ENCODE measurements at places on chromosomes 12 and 14.
A peak's percentile ranks its signal among the peaks of the same experiment; 100 is the strongest.

DNA sequence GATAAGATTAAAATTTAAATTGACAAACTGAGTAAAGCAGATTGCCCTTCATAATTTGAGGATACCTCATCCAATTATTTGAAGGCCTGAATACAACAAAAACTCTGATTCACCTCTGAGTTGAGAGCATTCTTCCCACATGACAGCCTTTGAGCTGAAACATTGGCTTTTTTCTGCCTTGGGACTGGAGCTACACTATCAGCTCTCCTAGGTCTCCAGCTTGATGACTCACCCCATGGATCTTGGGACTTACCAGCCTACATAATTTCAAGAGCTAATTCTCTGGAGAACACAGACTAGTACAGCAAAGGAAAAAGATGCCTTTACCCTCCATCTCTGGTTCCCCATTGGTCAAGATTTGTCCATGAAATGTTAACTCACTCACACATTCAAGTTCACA lies 555.1 kb downstream of the FOXG1 start:
- DNase-seq = no peak

DNA sequence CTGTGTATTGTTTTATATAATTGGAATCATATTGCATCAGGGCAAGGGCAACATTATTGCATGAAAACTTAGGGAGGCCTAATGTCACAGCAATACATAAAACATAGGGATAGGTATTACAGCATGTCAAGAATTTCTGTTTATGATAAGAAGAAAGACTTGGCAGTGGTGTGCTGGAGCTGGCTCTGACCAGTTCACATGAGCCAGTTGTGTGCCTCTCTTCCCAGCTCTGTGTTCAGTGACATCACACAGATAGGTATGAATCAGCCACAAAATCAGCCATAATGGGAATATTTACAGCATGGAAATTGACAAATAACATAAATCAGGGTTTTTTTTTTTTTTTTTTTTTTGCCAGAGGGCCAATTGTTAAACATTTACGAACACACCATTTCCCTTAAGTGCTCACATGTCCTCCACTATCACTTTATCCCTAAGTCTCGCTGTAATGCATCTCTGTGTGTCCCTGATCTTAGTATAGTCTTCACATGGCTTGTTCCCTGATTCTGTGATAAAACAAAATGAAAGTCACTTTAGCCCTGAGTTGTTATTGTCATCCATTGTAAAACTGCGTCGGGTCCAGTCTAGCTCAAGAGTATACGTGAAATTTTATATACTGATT lies 31.9 kb upstream of the ACSM4 start:
- no peak for DNase-seq

GRCh38 chr12:13093191-13093847 lies 10.1 kb downstream of the GSG1 start:
- DNase-seq = no peak

DNA sequence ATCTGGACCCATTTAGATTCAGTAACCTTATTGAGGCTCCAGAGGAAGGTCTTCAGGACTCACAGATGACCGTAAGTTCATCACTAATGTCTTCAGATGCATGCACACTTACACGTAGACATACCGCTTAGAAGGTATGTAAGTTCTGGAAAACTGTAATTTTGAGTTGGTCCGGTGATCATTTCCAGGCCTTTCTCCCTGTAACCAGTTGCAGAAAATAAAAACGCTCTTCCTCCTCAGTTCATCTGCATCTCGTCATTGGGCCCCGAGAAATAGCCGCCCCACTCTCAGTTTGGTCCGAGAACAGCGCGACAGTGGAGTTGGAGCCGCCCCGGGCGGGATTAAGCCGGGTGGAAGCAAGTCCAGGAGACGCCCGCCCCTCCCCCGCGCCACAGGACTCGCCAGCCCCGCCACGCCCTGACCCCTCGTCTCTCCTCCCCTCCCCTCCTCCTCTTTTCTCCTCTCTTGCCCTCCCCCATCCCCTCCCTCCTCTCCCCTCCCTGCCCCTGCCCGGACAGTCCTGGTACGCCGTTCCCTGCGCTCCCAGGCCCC lies 83.7 kb downstream of the TNFAIP2 start:
- DNase-seq = peak; percentile 87

DNA sequence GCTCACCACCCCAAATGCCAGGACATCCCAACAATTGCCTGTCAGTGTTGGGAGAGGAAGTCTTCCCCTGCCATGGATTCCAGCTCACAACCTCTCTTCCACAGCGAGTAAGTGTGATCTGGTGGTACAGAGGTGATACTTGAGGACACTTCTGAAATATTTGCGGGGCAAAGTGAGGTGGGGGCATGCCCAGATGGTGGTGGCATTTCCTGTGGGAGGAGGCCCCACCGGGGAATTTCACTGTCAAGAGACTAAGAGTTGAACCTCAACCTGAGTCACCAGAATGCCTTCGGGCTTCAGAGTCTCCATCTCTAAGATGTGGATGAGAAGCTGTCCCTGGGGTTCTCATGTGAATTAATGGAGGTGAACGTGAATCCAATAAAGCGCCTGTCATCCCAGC lies 122.3 kb upstream of the RFLNA start:
- DNase-seq = no peak

DNA sequence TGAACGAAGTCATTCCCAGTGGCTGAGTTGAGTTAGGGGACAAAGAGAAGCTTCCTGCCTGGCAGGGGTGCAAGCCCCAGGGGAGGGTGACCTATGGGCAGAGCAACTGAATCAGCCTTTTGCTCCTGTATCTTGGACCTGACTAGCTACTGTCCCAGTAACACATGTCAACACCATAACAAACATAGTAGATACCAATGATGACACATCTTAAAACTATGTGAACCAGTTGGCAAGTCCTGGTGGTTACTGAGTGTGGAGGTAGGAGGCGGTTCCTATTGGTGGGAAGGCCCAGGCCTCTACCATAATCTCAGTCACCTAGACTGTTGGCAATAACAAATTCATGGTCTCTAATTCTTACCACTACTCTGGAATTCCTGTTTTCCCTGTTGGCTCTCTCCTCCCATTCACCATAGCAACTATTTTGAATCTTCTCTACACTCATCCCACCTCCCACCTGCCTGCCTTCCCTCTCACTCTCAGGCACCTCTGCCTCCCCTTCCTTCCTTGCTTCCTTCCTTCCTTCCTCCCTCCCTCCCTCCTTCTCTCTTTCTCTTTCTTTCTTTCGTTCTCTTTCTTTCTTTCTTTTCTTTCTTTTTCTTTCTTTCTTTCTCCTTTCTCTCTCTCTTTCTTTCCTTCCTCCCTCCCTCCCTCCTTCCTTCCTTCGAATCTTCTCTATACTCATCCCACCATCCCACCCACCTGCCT lies 8.1 kb upstream of the P2RX7 start:
- DNase-seq = no peak

- no peak for DNase-seq
Measured at GRCh38 chr12:29816874-29817725, 33.4 kb upstream of the TMTC1 start.

GRCh38 chr14:96279564-96279963 lies 23.6 kb downstream of the BDKRB1 start:
- DNase-seq = no peak

DNA sequence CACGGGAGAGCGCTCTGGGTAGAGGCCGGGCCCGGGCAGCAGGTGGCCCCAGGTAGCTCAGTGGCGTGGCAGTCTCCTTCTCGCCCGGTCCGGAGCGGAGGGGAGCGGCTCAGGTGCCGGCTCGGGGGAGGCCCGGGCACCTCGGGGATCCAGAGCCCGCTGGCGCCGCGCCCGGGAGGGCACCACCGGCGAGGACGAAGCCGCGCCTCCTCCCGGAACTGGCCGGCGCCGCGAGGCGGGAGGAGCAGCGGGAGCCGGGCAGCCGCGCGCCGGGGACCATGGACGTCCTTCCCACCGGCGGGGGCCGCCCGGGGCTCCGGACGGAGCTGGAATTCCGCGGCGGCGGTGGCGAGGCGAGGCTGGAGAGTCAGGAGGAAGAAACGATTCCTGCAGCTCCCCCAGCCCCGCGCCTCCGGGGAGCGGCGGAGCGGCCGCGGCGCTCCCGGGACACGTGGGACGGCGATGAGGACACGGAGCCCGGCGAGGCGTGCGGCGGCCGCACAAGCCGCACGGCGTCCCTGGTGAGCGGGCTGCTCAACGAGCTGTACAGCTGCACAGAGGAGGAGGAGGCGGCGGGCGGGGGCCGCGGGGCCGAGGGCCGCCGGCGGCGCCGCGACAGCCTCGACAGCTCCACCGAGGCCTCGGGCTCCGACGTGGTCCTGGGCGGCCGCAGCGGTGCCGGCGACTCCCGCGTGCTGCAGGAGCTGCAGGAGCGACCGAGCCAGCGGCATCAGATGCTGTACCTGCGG lies 21.5 kb upstream of the GNS start:
- no peak for DNase-seq

DNA sequence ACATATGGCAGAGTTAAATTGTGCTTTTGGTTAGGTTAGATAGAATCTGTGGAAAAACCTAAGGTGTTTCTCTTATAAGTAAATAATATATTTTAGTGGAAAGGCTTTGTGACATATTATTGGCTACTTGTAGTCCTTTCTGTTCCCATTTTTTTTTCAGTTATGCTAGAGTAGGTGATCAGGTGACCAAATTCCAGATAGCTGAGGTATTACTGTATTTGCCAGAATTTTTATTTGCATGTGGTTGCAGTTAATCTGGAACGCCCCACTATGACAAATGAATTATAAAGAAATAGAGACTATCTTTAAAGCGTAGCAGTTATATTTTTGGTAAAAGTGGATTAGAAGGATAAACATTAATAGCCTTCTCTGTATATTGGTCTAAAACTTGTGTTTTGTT lies 52.0 kb downstream of the ARHGAP5 start:
- DNase-seq = no peak

GRCh38 chr12:93100610-93101009 lies 171.5 kb upstream of the EEA1 start:
- DNase-seq = no peak

DNA sequence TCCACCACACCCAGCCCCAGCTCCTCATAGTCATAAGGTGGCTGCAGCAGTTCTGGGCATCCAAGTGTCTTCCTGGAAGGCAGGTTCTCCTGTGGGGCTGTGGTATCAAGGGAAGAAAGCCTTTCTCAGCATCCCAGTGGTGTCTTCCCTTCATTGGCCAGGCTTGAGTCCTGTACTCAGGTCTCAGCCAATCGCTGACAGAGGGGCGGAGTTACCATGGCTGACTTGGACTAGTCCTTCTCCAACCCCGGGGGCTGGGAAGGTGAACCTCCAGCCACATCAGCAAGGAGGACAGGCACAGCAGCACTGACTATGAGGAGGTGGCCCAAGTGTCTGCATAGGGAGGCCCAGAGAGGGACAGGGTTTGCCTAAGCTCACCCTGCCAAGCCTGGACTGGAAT lies 64.0 kb upstream of the SLC24A4 start:
- DNase-seq = no peak

DNA sequence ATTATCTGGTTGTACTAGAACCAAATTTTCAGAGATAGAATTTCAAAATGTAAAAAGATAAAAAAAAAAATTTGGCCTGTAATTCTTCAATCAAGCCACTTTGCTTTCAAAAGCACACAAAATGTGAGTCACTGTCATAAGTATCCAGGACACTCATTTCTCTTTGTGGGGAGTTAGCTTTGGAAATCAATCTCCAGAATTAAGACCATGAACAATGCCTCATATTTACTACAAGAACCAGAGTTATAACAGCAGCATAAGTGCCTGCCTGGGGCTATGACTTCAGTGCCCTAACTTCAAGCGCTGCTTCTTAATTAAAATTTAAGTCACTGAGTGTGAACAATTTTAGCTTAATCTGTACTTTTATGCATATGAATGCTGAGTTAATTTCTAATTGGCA lies 162.1 kb downstream of the C12orf42 start:
- DNase-seq = no peak

DNA sequence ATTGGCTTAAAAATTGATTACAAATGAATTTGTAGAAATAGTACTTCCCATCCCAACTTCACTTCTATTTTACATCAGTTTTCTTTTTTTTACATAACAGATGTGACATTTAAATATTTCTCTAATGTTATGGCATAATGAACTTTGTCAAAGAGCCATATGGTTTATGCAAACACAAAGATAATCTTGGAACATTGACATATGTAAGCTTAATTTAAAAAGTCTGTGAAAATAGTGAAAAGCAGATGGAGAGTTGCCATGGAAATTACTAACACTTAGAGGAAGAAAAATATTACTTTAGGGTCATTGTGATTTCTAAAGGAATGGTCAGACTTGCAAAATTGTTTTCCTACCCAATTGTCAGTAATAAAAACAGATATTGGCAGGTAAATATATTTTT lies 232.4 kb downstream of the AEBP2 start:
- DNase-seq = no peak

GRCh38 chr14:104213301-104214034 lies 75.1 kb downstream of the KIF26A start:
- DNase-seq = no peak

GRCh38 chr14:65849558-65849957 lies 437.0 kb downstream of the FUT8 start:
- peak; percentile 6 for DNase-seq

- DNase-seq = no peak
Measured at GRCh38 chr14:95163666-95164065, 6.3 kb upstream of the DICER1 start.

DNA sequence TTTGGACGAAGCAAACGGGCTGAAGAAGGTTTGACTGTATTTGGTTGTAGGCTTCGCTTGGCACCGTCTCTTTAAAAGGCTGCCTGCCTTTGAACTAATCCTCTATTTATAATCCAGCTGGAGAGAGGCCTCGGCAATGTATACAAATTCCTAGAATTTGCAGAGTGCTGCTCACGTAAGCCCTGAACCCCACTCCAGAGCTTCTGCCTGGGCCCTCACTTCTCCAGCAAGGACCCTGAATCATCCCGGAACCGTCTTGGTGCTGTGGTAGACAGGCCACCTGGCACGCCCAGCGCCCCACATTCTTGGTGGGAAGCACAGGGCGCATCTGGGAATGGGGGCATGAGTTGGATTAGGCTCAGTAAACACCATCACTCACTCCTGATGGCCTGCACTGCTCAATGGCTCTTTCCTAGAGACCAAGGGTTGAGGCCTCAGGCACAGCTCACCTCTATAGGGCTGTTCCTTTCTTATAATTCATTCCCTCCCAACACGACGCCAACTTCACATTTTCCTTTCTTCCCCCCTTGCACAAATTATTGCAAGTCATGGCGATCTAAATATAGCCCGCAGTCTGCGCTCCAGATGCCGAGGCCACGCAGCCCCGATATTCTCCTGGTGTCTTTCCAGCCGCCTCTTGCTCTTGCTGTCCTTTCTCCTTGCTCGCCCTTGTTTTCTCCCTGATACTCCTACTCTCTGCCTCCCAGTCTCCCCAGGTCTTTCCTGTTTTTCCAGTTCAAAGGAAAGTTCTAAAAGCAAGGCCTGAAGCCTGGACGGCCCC lies 141.0 kb downstream of the ZFP36L1 start:
- no peak for DNase-seq

DNA sequence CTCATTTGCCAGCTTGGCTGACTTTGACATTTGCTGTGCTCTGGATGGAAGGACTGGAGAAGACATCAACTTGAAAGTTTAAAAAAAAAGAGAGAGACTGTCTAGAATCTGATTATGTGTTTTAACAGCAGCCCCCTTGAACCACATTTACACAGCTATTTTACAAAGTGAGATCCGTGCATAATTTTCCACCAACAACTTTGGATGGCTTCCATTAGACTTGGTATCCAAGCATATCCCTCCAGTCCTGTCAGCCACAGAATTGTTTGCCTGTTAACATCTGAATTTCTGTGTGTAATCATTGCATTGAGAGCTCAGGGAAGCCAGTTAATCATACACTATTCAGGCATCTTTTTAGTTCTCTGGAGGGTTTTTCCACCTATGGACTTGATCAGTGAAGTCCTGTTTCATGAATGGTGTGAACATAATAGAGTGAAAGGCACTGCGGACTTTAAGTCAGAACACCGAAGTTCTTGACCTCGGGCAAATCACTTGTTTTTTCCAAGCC lies 93.7 kb downstream of the SAMD4A start:
- DNase-seq = no peak

GRCh38 chr12:128690641-128691040 lies 133.1 kb downstream of the SLC15A4 start:
- DNase-seq = no peak

Data from lower leg skin (tissue), 4 donors.